Left ventricle myocardium inferior (tissue), 1 donor: ENCODE measurements at places on chromosomes 16 and 17.

DNA sequence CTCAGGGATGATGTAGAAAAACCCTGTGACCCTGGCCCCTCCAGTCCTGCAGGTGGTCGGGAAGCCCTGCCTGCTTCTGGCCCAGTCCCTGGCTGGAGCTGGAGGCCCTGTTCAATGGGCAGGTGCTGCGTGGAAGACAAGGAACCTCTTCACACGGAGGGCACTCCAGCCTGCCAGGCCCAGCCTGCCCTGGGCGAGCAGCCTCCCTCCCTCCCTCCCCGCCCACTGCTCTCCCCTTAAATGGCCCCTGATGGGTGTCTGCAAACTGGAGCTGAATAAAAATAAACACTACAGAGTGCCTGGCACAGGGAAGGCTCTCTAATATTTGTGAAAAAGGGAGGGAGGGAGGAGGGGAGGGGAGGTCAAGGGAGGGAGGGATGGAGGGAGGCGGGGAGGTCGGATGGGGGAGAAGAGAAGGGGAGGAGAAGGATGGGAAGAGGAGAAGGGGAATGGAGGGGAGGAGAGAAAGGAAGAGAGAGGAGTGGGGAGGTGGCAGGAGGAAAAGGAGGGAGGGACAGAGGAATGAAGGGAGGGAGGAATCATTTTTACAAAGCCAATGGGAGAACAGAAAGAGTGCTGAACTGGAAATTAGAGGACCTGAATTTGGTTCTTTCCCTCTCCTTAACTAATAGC, 222.8 kb upstream of the TNRC6C start:
- DNase-seq, result peak; percentile 69

- no peak for DNase-seq
Measured at GRCh38 chr17:58043221-58044181, 36.5 kb upstream of the SRSF1 start.

DNA sequence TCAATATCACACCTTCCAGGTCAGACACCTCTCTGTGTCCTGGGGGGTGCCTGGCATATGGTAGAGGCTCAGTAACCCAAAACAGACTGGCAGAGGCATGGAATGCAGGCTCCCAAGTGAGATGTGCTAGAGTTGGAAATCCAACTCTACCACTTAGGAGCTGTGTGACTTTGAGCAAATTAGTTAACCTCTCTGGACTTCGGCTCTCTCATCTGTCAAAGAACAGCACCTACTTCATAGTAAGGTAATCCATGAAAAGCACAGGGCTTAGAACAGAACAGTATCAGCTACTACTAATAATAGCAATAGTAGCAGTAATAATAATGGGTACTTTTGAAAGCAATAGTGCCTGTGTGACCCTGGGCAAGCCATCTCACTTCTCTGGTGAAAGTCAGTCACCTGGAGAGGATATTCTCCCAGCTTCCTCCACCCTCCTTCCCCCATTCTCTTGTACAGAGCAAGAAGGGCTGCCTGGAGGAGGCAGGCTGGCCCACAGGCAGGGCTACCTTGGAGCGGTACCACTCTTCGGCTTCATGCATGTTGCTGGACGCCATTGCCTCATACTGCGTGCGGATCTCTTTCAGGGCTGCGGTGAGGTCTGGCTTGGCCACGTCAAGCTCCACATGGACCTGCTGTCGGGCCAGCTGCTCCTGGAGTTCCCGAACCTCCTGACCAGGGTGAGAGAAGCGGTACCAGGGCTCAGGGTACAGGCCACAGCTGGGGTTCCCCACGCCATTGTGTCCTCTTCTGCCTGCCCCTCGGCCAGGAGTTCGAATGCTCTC, 2.3 kb downstream of the GFAP start:
- DNase-seq, result no peak

GRCh38 chr17:79705674-79706073, 25.1 kb upstream of the ENPP7 start:
- DNase-seq, result no peak

DNA sequence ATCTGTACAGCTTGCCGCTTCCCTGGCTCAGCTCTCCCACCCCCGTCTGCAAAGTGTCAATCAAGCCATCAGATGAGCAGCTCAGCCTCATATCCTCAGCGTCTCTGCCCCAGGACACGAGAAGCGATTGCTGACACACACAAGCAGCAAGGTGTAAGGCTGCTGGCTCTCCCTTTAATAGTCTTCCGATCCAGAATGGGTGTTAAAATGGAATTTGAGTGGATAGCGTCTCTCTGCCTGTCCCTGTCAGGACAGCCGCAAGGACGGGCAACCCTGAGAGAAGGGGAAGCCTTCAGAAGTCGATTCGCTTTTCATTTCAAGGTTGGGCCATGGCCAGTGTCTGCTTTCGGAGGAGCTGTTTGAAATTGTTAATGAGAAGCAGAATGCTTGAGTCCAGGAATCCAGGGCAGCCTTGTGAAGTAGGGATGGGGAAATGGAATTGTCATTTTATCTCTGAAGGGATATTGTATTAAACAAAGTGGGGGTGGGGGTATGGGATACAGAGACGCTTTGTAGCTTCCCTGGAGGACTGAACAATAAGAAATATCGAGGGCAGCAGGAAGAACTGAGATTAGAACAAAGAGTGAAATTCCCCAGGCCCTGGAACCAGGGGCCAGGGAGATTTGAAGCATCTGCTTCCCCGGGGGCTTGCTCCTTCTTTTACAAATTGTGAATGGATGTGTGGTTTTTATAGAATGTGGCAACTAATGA, 4.7 kb upstream of the PIPOX start:
- DNase-seq, result no peak

DNA sequence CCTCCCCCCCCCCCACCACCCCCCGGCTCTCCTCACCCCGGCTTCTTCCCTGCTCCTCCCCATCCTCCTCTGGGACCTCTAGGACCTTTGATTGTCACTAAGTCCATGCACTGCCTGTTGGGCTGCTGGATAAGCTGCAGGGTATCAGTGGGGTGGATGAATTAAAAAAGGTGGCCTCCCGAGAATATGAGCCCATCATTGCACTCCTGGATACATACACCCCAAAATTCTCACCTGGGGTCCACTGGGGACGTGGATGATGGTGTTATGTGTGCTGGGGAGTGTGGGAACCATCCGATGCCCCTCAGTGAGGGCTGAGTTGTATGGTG, 88.8 kb downstream of the IRF8 start:
- no peak for DNase-seq

GRCh38 chr17:31691251-31691905, 167.7 kb downstream of the COPRS start:
- no peak for DNase-seq

- no peak for DNase-seq
Measured at GRCh38 chr16:74862743-74863244, 88.2 kb upstream of the FA2H start.

DNA sequence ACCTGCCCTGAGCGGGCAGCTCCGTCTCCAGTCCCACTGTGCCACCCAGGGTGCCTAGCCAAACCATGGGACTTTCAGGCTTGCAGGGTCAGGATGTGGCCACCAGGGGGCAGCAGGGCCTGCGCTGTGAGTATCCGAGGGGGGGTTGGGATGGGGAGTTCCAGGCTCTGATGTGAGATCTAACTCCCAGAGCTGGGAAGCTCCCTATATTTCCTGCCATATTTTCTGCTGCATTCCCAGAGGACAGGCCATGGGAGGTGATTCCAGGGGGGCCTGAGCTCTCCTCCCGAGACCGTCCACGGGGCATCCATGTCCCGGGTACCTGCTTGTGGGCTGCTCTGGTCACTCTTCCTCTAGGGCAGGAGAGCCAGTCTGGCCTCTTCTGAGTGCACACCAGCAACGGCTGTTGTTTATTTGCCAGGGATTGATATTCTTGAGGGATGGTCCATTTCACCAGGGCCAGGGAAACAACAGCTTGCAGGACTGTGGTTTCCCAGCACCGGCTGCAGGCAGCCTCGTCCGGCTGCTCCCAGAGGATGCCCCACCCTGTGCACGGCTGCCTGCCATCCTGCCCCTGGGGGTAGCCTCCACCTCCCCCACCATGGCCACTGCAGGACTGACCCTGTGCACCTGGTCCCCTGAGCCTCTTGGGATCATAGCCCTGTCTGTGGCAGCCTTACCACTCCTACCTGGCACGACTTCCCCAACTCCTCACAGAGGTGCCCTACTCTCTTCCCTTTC, 1.2 kb downstream of the GPR142 start:
- peak; percentile 76 for DNase-seq

GRCh38 chr17:17728550-17729251, 47.4 kb downstream of the RAI1 start:
- no peak for DNase-seq

DNA sequence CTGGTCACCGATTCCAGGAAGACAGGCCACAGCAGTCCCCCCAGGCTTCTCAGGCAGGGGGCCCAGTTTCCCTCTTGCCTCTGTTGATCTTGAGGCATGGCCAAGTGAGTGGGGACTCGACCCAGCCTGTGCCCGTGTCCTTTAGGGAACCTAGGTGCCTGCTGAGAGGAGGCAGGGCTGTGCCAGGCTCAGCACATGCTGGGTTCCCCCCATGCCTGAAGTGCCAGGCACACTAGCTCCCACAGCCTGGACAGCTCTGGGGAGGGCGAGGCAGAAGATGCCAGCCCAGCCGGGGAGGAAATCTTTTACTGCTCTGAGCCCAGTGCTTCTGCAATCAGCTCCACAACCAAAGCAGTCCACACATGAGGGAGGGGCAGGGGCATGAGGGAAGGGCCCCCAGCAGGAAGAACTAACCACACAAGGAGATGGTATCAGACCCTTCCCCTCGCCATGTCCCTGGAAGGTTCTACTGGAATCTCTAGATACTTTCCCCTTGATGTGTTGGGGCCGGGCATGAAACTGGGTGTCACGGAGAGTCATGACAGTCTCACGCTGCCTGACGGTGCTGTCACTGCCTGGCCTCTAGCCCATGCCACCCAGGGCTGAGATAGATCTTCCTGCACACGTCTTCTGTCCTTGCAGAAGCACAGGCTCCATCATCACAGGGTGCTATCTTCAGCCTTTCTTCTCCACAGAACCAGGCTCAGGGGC, 25.5 kb downstream of the MYO18A start:
- DNase-seq, result peak; percentile 56

DNA sequence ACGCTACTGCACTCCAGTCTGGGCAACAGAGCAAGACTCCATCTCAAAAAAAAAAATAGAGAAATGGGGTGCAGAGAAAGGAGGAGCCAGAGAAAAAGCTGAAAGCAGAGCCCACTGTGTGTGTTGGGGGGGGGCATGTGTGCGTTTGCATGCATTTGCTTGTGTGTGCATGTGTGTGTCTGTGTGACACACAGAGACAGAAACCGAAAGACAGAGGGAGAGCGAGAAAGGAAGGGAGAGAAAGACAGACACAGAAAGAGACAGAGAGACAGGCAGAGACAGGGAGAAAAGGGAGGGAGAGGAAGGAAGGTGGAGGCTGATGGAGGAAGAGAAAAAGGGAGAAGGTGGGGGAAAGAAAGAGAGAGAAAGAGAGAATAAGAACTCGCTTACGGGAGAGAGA, 9.8 kb upstream of the CIITA start:
- no peak for DNase-seq

- DNase-seq, result peak; percentile 36
Measured at GRCh38 chr17:76353004-76353598, 615 bp downstream of the PRPSAP1 start.

GRCh38 chr16:88700636-88701482, 5.3 kb downstream of the RNF166 start:
- peak; percentile 93 for DNase-seq

- DNase-seq, result no peak
Measured at GRCh38 chr16:10428433-10429168, 42.7 kb downstream of the ATF7IP2 start.
